ENCODE measurements at places on chromosomes 4 and X.

GRCh38 chr4:148810461-148810860 lies 368.2 kb upstream of the NR3C2 start:
- no peak for DNase-seq

- no peak for DNase-seq
Observed at GRCh38 chr4:95049551-95050233, 291.9 kb downstream of the BMPR1B start.

GRCh38 chrX:38612281-38612680 lies 50.9 kb downstream of the TSPAN7 start:
- no peak for DNase-seq

- no peak for DNase-seq
Observed at GRCh38 chr4:183823434-183823833, 81.7 kb upstream of the STOX2 start.

- no peak for DNase-seq
Observed at GRCh38 chr4:106277140-106277675, 38.8 kb downstream of the TBCK start.

DNA sequence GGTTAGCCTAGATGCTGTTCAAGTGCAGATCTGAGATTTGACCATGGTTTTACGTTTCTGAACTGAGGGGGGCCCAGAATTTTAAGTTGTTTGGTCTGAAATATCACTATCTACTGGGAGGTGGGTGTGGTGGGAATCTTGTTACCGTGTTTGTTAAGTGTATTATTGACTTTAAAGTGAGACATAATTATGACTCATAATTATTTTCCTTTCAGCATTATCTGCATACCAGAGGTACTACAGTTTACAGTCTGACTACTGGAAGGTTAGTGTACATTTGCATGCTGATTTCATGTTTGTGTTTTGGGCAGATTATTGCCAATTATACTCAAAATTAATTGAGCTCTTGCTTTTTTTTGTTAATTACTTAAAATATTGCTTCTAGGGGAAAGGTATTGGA lies 101.5 kb downstream of the KDM6A start:
- DNase-seq = no peak

GRCh38 chr4:20687864-20688263 lies 12.4 kb upstream of the PACRGL start:
- DNase-seq = no peak

DNA sequence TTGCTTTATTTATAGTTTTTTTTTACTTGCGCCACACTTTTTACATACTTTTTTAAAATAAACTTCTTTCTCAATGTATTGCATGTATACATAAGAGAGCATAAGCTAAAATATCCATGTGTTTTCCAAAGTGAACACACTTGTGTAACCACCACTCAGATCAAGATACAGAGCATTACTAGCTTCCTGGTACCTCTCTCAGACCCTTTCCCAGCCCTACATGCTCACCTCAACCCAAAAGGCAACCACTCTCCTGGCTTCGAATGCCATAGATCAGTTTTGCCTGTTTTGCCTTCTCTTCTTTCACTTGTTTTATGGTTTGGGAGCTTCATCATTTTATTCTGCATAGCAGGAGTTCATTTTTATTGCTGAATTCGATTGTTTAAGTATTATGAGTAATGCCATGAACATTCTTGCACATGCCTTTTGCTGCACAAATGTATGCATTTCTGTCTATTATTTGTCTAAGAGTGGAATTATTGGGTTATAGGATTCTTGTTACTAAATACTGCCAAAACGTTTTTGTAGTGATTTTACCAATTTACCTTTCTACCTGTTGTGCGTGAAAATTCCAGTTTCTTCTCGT lies 45.9 kb upstream of the NUDT6 start:
- no peak for DNase-seq

DNA sequence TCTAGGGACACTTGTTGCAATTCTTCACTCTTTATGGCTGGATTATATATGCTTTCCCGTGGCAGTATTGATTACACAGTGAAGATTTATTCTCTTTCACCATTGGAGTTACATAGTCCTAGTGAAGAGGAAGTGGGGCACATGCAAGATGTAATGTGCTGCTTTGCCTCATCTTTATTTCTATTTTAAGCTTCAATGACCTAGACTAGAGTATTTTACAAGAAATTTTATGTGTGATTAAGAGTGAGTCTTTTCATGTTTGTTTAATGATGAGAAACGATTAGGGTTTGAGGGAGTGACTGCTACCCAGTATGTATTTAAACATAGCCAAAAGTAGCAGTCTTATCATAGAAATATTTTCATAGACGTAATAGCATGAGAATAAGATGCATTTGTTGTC lies 30.8 kb downstream of the DIAPH2 start:
- no peak for DNase-seq

DNA sequence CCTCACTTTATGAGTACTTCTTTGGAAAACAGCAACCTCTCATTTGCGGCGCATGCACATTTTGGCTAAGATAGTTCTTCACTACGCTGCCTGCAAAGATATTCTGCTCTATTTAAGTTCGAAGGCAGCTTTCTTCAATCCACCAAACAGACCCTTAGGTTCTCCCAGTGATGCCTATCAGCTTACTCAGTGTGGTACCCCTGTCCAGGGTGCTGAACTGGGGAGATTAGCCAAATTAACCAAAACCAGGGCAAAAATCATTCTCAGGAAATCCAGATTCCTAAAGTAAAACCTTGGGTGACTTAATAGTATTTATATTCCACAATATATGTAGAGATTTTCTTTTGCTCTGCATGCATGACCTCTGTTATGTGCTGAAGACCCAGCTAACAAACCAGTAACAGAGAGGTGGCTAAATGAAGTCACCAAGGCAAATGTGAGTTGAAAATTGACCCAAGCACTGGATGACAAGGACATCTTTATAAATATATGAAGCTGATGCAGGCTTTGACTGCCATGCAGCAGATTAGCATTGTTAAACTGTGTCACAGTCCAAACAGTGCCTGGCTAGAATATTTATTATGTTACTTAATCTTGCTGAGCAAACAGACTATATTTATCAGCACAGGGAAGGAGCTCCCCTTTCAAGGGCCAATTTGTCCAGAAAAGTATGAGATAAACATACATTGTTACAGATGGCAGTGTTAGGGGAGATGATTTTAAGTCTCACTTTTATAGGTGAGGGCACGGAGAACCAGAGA lies 418.2 kb downstream of the STIM2 start:
- DNase-seq = no peak

DNA sequence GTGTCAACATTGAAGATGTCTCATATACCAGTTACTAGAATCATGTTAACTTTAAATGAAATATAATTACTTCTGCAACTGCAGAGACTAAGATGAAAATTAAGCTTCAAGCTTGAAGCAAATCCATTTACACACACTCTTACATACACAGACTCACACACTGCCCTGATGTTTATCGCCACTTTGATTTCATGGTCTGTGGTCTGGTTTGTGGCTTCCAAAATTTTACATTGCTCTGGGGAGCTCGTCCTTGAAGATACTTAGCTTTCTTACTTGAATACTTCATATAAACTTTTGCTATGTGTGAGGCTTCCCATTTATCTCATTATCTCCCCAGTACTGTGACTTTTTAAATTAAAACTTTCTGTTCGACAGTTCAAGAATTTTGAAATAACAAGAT lies 35.8 kb downstream of the ARHGEF38 start:
- no peak for DNase-seq

- no peak for DNase-seq
Observed at GRCh38 chr4:118381902-118382301, 29.1 kb upstream of the PRSS12 start.

DNA sequence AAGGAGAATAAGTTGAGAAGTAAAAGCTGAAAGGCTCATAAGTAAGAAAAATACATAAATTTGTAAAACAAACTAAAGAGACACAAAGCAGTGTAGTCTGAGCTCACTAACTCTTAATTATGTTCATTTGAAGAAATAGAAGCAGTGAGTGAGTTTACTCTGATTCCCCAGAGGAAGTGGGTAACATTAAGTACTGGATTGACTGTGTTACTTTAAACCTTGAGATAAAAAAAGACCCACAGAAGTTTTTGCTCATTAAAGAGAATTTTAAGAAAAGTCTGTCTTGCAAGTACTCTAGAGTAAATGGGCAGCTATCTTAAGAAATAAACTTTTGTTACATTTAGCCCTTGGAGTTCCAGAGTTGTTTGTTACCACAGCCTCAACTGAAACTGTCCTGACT lies 2466.9 kb downstream of the PCDH7 start:
- DNase-seq = no peak

DNA sequence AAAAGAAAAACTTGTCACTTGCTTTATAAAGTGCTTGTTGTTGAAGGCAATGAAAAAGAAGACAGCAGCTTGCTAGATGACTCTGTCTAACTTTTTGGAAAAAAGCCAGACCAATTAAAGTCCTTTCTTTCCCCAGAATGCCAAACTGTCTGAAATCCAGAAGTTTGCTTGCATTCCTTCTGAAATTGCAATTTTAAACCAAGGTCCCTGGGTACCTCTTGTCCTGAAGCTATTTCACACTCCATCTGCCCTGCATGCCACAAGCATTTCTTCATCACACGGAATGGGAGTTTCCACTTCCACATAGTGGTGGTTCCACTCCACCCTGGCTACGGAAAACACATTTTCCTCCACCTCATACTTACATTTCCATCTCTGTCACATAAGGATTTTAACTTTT lies 101.0 kb downstream of the PAPSS1 start:
- no peak for DNase-seq

DNA sequence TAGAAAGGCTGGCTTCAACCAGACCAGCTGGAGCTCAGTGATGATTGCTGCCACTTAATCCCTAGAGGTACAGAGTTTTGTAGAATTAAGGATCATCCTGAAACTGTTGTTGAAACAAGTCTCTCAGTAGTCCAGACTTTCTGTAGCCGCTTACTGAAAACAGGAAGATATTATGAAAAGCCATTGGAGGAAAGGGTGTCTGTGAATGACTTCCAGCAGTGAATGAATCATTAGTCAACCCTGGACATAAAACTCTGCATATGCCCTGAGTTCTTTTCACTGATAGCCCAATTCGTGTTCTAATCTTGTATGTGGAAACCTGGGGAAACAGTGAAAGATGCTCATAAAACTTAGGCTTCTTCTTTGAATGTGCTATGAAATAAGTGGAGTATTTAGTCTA lies 14.8 kb downstream of the HOPX start:
- no peak for DNase-seq

- DNase-seq = no peak
Observed at GRCh38 chr4:3485011-3485791, 22.1 kb downstream of the DOK7 start.

- no peak for DNase-seq
Observed at GRCh38 chrX:30312858-30313257, 3.7 kb upstream of the NR0B1 start.

- DNase-seq = no peak
Observed at GRCh38 chr4:112751447-112751846, 114.5 kb downstream of the LARP7 start.

GRCh38 chrX:122504026-122504425 lies 680.1 kb upstream of the GRIA3 start:
- DNase-seq = no peak

Measured in stimulated activated CD8-positive, alpha-beta memory T cell treated with anti-CD3 and anti-CD28 coated beads, Interleukin-4, amount 100 ng/mL, for 1 hour (primary cell).